ENCODE measurements at places on chromosomes 2 and 18. TPM values are rescaled to one million over a fixed set of nuclear protein-coding genes. Genes with fewer than 3 reads are reported as not detected.

DUSP2 gene
- 4.4 TPM for total RNA-seq

SP5 gene
- 0.63 TPM for total RNA-seq

SP100 gene
- total RNA-seq, result 4.4 TPM

TMEFF2 gene
- 36.0 TPM for total RNA-seq

MAP3K20 gene
- 14.1 TPM for total RNA-seq

SLC40A1 gene
- total RNA-seq, result 17.2 TPM
